ENCODE measurements at places on chromosomes 6 and 20. TPM values are rescaled to one million over a fixed set of nuclear protein-coding genes. Genes with fewer than 3 reads are reported as not detected.

Gene SPEF1
- total RNA-seq, result not detected

Gene ANGPT4
- total RNA-seq, result not detected

Gene RHAG
- not detected for total RNA-seq

Gene ZNF334
- total RNA-seq, result 1.8 TPM

Gene CDK5RAP1
- total RNA-seq, result 24.8 TPM

Gene CENPQ
- 9.2 TPM for total RNA-seq
